NCI-H774 (cell line): ENCODE measurements at places on chromosomes 2 and 18.

DNA sequence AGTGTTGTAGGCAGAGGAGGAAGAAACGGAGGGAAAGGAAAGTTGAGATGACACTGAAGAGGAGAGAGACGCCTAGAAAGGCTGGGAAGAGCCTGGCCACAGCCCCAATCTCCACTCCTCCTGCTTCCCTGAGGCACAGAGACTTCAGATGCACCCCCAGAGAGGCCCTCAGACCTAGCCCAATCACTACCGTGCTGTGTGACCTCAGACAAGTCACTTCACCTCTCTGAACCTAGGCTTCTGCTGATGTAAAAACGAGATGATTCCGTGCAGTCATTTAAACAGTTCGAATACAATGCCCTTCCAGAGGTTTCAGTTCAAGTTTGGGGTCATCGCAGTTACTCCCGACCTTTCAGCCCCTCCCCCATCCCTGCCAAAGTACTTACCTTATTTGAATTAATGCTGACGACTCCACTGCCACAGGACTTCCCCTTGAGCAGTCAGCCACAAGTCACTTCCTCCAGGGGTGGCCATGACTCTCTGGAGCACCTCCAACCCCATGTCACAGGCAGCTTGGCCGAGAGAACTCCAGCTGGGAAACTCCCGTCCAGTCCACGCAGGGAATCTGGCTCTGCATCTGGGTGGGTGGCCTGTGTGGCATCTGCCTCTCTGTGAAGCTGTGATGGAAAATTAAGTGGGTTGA lies 105.2 kb upstream of the ID2 start:
- DNase-seq: no peak

GRCh38 chr2:62506421-62506750 lies 391 bp upstream of the TMEM17 start:
- DNase-seq: no peak

GRCh38 chr18:58992301-58993231 lies 127.9 kb downstream of the ZNF532 start:
- DNase-seq: no peak

- no peak for DNase-seq
Observed at GRCh38 chr2:28833740-28834470, 23.3 kb downstream of the SPDYA start.

- no peak for DNase-seq
Observed at GRCh38 chr2:217790681-217791392, 212.0 kb downstream of the TNS1 start.

GRCh38 chr2:47810850-47811249 lies 27.9 kb downstream of the MSH6 start:
- DNase-seq: no peak

- DNase-seq: no peak
Observed at GRCh38 chr2:20919297-20919800, 96.4 kb upstream of the LDAH start.

- DNase-seq: no peak
Observed at GRCh38 chr2:229022652-229023051, 248.4 kb downstream of the PID1 start.

DNA sequence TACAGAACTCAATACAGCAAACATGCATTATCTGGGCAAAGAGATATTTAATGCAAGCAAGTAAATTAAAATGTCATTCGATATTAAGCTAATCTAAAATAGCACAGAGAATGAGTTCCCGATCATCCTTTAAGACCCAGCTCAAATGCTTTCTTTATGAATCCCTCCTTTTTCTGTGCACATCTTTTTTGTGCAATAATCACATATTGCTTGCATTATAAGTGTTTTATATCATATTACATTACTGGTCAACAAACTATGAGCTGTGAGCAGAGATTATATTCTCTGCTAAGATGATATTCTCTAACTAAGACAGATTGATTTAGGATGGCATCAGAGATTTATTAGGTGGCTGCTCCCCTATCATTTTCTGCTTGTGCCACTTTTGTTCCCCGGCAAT lies 146.1 kb downstream of the ERBB4 start:
- DNase-seq: no peak

DNA sequence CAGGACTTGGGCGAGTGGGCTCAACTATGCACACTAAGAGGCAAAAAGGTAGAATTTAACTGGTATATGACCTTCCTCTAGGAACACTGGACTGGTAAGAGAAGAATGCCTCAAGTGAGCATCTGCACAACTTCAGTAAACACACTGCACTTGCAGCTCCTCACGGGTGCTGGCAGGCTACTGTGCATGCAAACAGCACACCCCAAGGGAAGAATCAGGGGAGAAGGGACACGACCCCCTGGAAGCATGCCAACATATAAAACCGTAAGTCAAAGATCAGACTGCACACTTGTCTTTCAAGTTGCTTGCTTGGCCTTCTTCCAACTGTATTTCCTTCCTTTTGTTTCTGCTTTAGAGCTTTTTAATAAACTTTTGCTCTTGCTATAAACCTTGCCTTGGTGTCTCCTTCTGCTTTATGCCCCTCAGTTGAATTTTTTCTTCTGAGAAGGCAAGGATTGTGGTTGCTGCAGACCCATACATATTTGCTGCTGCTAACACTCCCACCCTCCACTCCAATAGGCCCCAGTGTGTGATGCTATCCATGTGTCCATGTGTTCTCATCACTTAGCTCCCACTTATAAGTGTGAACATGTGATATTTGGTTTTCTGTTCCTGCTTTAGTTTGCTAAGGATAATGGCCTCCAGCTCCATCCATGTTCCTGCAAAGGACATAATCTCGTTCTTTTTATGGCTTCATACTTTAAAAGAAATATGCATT lies 263.7 kb upstream of the SPOPL start:
- no peak for DNase-seq

DNA sequence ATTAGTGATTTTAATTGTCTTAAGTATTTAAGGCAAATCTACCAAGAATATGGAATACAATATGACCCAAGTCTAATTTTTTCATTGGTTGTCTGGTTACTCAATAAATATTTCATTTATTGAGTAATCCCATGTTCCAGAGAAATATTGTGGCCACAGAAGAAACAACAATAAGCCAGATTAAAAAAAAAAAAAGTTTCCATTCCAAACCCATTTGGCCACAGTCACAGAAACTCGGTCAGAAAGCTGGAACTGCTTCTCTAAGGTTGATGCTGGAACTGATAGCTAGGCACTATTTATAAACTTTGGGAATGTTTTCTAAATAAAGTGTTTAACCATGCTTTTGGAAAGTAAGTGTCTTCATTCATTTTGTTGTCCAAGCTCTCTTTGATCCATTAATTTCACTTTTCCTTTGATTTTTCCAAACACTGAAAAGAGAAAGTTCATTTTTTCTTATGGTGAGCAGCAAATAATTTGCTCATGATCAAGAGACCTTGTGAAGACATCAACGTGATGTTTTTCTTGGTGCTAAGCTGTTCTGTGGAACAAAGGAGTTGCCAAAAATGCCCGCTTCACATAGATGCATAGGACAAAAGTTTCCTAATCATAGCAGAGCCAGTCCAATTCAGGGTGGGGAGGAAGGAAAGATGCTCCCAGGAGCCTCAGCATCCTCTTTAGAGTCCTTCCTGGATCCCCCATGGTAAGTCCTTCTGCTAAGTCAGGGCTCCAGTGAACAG lies 72.1 kb upstream of the CCBE1 start:
- no peak for DNase-seq

- no peak for DNase-seq
Observed at GRCh38 chr2:71934595-71935261, 212.9 kb downstream of the CYP26B1 start.

GRCh38 chr2:168884975-168885374 lies 5.3 kb downstream of the SPC25 start:
- no peak for DNase-seq

DNA sequence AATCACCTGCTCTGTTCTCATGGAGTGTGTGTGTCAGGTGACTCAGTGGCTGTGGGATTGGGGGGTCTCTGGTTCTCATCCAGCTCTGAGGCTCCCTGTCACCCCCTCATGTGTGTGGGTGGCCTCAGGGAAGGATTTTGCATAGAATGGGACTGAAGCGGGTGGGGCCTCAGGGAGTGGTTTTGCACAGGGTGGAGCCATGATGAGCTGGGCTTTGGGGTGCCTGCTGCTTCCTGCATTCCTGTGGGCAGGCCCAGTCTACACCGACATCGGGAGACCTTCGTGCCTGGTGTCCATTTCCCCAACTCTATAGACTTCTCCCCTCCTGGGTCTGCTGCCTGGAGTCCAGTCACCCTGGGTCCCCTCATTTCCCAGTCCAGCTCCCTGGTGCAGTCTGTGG lies 59.7 kb downstream of the VAPA start:
- DNase-seq: no peak

DNA sequence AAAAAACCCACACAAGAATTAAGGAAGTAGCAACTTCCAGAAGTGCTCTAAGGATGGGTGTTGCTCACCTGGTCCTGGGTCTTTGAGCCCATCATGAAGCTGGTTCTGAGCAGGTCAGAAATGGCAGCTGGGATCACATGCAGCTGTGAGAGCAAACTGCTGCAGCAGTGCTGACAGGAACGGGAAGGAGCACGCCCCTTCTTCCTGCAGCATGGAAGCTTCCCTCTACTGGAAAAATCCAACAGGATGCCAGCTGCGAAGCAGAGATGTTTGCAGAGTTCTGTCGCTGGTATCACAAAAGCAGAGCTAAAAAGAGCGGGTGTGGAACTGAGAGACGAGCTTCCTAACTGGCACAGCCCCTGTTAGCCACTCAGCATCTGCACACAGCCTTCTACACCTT lies 33.7 kb downstream of the EIF4E2 start:
- no peak for DNase-seq

GRCh38 chr2:69957965-69958364 lies 3.5 kb downstream of the ASPRV1 start:
- no peak for DNase-seq

GRCh38 chr2:29255004-29255403 lies 139.8 kb downstream of the CLIP4 start:
- no peak for DNase-seq

GRCh38 chr2:139020287-139020686 lies 240.1 kb upstream of the NXPH2 start:
- no peak for DNase-seq
